Activated CD8-positive, alpha-beta memory T cell treated with anti-CD3 and anti-CD28 coated beads, Interleukin-2, amount 10 ng/mL, durations not matched to agents 7 days and 5 days (primary cell): ENCODE measurements at places on chromosomes 2 and 18. TPM values are rescaled to one million over a fixed set of nuclear protein-coding genes. Genes with fewer than 3 reads are reported as not detected.

- DNase-seq, result no peak
- no peaks in the 10 kb centered on the region for H3K36me3 ChIP-seq
- no peaks in the 10 kb centered on the region for H3K4me1 ChIP-seq
- H3K4me3 ChIP-seq, result no peak overlapping the region
- H3K27ac ChIP-seq, result no peak overlapping the region
Observed at GRCh38 chr2:71716697-71717624, 263.6 kb downstream of the DYSF start.

- H3K36me3 ChIP-seq, result no peaks in the 10 kb centered on the region
- no peaks in the 10 kb centered on the region for H3K27me3 ChIP-seq
- H3K27ac ChIP-seq, result no peak overlapping the region
- no peak for DNase-seq
- no peaks in the 10 kb centered on the region for H3K4me1 ChIP-seq
- no peak overlapping the region for H3K4me3 ChIP-seq
Observed at GRCh38 chr18:43435851-43436250, 158.6 kb upstream of the SYT4 start.

- DNase-seq, result no peak
- H3K4me1 ChIP-seq, result peaks cover 14% of the 10 kb centered on the region
- H3K36me3 ChIP-seq, result no peaks in the 10 kb centered on the region
- no peaks in the 10 kb centered on the region for H3K27me3 ChIP-seq
- no peak overlapping the region for H3K27ac ChIP-seq
Observed at GRCh38 chr2:16622399-16622968, 43.1 kb downstream of the CYRIA start.

- no peak overlapping the region for H3K27ac ChIP-seq
- DNase-seq, result no peak
- H3K27me3 ChIP-seq, result no peaks in the 10 kb centered on the region
- no peaks in the 10 kb centered on the region for H3K36me3 ChIP-seq
Observed at GRCh38 chr18:11283479-11284161, 134.3 kb upstream of the PIEZO2 start.

- no peaks in the 10 kb centered on the region for H3K4me1 ChIP-seq
- H3K36me3 ChIP-seq, result no peaks in the 10 kb centered on the region
- DNase-seq, result no peak
- H3K4me3 ChIP-seq, result no peak overlapping the region
- peaks cover 16% of the 10 kb centered on the region for H3K27me3 ChIP-seq
- no peak overlapping the region for H3K27ac ChIP-seq
Observed at GRCh38 chr18:54752185-54752584, 76.1 kb upstream of the RAB27B start.

DNA sequence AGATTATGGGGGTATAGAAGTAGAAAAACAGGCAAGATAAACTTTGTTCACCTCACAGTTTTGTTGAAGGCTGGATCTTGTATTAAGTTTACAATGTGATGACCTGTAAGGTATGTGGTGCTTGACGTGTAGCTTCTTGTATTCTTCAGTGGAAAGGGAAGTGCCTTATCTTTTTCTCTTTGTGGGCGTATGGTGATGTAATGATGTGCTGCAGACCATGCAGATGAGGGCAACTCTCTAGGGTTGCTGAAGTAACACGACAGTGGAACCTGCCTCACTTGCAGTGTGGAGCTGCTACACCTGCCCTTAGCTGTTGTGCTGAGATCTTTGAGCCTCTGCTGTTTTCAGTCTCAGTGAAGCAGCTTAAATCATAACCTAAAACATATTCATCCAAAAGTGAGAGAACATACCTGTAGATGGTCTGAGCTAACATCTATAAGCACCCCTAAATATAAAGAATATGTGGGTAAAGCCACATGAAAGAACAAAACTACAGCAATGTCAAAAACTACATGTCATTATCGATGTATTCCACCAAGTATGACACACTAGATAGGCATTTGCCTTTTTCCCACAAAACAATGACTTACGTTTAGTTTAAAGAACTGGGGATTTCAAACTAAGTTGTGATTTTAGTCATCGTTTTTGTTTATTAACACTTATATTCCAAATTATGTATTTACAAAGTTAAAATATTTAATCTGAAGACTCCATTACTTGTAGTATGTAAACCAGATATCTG, 1144.1 kb downstream of the CNTNAP5 start:
- no peak for DNase-seq
- no peaks in the 10 kb centered on the region for H3K4me1 ChIP-seq
- H3K27ac ChIP-seq, result no peak overlapping the region
- H3K4me3 ChIP-seq, result no peak overlapping the region
- H3K27me3 ChIP-seq, result no peaks in the 10 kb centered on the region
- no peaks in the 10 kb centered on the region for H3K36me3 ChIP-seq

GRCh38 chr2:200695601-200696000, 109.8 kb downstream of the AOX1 start:
- no peak overlapping the region for H3K4me3 ChIP-seq
- H3K27me3 ChIP-seq, result no peaks in the 10 kb centered on the region
- H3K4me1 ChIP-seq, result peaks cover 6% of the 10 kb centered on the region
- H3K27ac ChIP-seq, result no peak overlapping the region
- H3K36me3 ChIP-seq, result no peaks in the 10 kb centered on the region
- DNase-seq, result no peak

- no peaks in the 10 kb centered on the region for H3K4me1 ChIP-seq
- H3K27me3 ChIP-seq, result no peaks in the 10 kb centered on the region
- no peak overlapping the region for H3K4me3 ChIP-seq
- H3K36me3 ChIP-seq, result no peaks in the 10 kb centered on the region
Observed at GRCh38 chr2:1309507-1309906, 103.8 kb upstream of the TPO start.

NEU2 gene
- total RNA-seq, result not detected
